ENCODE measurements at places on chromosomes 7 and 10.

GRCh38 chr7:36911788-36912187 is 187.5 kb upstream of the AOAH start:
- DNase-seq: no peak

DNA sequence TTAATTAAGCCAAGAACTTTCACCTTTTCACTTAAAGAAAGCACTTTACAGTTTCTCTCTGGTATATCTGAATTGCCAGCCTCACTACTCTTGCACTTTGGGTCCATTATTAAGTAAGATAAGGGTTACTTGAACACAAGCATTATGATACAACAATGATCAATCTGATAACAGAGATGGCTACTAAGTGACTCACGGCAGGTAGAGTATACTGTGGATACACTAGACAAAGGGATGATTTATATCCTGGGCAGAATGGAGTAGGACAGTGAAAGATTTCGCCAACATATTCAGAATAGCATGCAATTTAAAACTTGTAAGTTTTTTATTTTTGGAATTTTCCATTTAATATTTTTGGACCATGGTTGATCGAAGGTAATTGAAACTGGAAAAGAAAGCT is 34.3 kb upstream of the ITGB8 start:
- DNase-seq: no peak

GRCh38 chr10:26650406-26650805 is 47.1 kb upstream of the PDSS1 start:
- no peak for DNase-seq

GRCh38 chr10:13917791-13918190 is 331.0 kb downstream of the PRPF18 start:
- no peak for DNase-seq

Data from activated CD4-positive, CD25-positive, alpha-beta regulatory T cell (primary cell).